ENCODE measurements at places on chromosomes 6 and 20.

DNA sequence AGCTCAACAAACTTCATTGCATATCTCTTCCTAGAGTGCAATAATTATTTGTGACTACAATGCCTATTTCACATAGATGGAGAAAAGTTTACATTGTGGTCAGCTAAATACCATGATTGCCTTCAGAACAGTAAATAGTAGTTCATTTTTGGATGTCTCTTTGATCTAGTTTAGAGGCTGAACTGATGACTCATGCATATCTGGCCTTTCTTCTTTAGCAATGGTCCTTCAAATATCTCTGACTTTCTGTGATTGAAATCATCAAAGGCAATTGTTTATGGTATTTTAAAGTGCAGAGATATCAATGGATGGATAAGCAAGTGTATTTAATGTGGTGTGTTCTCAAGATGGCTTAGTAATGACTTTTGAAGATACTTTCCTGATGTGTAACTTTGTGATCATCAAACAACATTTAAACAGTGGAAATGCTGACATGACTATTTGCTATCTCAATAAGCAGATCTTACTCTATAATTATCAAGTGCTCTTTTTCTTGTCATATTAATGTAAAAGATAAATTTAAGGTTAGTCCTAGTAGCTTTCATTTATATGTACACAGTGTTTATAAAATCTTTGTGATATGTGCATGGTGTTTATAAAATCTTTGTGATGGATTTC lies 523.7 kb upstream of the SLC35B3 start:
- no peak for DNase-seq

GRCh38 chr6:163985710-163986109 lies 571.2 kb downstream of the QKI start:
- no peak for DNase-seq

- no peak for DNase-seq
Measured at GRCh38 chr6:101351173-101351572, 42.3 kb upstream of the GRIK2 start.

DNA sequence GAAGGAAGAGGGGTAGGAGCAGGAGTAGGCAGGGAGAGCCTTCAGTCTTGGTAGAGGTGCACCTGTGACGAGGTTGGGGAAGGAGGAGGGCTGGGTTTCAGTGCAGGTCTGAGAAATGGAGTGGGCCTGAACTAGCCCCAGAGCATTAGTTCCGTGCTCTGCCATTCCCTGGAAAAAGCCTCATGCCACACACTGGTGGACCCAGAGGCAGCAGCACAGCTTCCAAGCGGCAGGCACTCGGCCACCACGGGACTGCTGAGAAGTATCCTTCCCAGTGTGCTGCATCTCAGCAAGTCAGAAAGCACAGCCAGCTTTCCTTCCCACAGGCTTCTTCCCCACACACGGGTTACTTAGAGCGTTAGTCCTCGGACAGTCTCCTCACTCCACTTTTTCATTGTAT lies 77.3 kb upstream of the KIF25 start:
- no peak for DNase-seq

- DNase-seq: no peak
Measured at GRCh38 chr6:167819576-167819975, 7.1 kb upstream of the AFDN start.

DNA sequence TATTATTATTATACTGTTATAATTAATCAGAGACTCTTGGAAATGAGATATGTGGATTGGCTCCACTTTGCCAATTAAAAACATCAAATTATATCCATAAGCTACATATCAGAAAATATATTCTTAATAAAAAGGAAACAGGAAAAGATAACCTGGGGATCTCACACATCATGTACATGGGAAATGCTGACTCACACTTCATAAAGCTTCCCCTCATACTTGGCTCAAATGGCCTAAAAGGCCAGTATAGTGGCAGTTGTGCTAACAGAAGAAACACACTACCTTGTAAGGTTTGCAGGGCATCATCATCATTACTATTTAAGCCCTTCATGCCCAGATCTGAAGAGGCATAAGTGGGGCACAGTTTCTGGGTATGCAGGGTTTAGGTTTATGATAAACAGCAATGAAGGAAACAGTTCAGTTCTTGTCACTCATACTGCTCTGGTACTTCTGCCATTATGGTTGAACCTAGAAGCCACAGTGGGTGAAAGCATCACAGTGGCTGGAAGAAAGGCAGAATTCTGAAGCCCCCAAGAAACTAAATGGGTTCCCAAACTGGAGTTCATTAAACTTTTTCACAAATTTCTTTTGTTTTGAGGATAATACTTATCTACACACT lies 60.6 kb downstream of the BTBD9 start:
- DNase-seq: no peak

DNA sequence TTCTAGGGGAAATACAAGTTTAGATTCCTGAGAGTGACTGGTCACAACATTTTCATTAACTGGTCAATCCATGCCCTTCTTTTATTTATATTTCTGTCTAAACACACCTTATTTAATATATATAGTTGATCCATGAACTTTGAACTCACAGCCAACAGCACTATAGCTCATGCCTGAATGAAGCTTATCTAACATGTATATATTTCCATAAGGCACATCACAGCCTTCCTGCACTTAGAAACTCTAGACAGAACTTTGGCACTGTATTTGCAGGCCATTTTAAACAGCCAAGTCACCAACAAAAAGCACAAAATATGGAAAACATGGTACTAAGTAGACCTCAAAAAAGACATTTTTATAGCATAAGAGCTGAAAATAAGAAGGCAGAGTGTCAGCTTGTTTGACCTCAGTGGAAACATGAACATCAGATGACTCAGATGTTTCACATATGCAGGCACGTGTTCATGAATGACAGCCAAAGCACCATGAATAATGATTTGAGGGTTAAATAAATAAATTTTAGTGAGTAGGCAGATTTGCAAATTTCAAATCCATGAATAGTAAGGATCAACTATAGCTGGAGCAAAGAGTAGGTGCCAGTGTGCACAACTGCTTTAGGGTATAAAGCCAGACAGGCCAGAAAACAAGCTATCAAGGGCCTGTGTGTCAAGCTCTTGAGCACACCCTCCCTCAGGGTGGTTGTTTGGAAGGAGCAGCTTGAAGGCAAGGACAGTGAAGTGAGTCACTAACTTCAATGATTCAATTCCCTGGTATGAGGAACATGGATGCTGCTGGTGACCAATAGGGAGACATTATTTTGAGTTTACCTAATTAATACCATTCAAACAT lies 88.9 kb upstream of the NT5E start:
- no peak for DNase-seq

DNA sequence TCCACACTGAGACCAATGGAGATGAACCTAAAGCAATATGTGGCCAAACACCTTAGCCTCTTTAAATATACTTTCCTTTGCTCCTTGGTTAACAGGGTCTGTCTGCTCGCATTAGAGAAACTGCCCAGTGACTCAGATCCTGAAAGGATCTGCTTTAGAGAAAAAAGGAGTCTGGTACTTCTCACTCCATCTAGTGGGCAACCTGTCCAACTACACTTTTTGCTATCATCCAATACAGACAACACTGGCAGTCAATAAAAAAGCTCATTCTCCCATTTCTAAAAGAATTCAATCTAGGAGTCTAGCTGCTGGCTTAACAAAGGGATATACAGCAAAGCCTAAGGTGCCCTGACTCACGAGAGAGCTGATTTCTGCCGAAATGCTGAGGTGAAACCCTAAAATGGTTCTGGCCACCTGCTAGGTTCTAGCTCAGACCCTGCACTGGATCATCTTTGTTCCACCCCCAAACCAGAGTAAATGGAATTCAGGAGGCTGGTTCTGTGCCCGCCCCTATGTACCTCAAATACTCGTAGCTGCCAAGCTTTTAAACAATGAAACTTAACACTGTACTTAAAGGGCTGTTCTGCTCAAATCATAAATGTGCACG lies 11.5 kb downstream of the GNL1 start:
- no peak for DNase-seq

DNA sequence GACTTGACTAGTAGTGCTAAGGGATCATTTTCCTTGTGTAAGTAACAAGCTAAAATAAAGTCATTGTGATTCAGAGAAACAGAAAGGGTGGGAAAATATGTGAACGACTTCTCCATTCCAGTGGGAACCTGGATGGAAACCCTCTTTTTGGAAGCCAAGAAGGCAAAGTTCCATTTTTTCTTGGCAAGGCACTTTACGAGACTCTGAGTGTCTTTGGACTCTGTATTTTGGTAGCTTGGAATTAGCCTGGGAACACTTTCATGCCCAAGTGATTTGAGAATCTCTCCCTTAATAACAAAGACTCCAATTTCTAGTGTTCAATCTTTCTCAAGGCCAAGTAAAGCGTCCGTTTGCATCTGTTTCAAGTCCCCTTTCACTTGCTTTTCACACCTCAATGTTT lies 100.5 kb upstream of the SASH1 start:
- DNase-seq: no peak

DNA sequence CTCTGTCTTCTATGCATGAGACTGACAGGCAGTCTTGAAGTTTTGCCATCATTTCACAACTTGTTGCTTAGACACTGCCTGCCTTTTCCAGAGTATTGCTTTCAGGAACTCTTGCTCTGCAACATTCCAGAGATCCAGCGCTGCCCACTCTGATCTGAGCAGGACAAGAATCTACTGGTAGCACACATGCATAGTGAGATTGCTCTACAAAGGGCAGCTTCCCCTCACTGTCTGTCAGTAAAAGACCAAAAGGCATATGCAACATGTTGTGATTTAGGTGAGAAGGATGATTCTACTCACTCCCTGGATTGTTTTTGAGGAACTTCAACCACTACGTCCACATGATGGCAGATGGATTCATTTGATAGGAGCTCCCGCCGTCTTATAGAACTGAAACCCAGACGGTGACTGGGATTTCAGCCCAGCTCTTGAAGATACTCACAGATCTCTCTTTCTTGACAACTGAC lies 259.1 kb downstream of the ARID1B start:
- DNase-seq: no peak

DNA sequence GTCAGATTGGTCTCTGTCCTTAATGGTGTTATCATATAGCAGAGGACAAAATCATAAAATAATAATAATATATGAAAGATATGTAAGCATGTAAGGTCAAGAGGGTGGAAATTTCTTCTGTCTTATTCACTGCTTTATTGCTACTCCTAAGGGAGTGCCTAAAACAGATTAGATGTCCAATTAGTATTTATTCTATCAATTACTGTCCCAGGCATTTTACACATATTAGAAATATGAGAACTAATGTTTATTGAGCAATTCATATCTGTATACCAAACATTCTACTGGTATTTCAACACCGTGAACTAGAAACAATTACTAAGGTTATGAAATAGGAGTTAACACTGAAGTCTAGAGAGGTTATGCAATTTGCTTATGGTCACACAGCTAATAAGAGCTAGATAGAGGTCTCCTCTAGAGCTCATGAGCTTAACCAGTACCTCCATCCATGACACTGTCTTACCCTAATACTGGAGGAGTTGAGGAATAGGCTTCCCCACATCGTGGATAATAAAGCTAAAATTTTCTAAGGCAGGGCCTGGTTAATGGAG lies 302.3 kb downstream of the PLCB1 start:
- DNase-seq: no peak

GRCh38 chr6:28005152-28005890 lies 48.3 kb downstream of the OR2B6 start:
- DNase-seq: no peak

- no peak for DNase-seq
Measured at GRCh38 chr6:161073930-161074329, 82.4 kb downstream of the MAP3K4 start.

DNA sequence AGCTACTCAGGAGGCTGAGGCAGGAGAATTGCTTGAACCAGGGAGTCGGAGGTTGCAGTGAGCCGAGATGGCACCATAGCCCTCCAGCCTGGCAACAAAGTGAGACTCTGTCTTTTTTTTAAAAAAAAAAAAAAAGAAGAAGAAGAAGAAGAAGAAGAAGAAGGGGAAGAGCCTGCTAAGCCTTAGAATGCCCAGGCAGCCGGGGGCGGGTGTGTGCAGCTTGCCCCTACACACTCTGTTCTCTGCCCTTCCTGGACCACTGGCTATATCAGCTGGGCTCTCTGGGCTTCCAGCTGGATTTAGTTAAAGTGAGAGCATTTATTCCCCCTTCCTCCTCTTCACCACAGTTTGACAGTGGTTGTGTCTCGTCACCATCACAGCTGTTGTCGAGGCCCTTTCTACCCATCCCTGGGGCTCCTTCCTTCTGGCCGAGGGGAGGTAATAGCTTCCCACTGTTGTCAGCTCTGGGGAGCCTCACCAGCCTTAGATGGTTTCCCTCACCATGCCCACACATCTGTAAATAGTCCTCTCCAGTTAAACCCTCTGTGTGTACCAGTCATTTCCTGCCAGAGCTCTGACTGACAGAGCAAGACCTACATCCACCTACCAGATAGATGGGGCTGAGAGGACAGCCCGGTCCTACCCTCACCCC lies 77.6 kb downstream of the TRERF1 start:
- DNase-seq: no peak

DNA sequence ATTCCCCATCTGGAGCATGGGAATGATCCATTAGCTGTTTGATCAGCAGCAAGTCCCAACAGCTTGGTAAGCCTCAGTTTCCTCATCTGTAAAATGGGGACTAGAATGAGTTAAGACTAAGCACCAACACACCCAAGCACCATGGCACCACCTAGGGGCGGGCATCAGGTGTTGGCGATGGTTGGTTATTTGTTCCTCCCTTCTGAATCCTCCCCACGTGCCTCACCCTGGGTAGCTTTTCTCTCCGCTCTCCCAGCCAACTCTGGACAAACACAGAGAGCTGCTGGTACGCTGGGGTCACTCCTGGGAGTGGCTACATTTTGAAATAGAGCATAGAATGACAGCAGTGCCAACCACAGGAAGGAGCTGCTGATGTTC lies 13.3 kb upstream of the ITPR3 start:
- DNase-seq: no peak

GRCh38 chr6:3282476-3283236 lies 23.9 kb downstream of the PSMG4 start:
- no peak for DNase-seq

GRCh38 chr6:26331218-26332073 lies 33.6 kb upstream of the BTN3A2 start:
- DNase-seq: peak; percentile 45

- DNase-seq: no peak
Measured at GRCh38 chr6:107740496-107741190, 83.5 kb downstream of the SCML4 start.

GRCh38 chr6:109351231-109352130 lies 30.8 kb downstream of the CD164 start:
- DNase-seq: no peak

DNA sequence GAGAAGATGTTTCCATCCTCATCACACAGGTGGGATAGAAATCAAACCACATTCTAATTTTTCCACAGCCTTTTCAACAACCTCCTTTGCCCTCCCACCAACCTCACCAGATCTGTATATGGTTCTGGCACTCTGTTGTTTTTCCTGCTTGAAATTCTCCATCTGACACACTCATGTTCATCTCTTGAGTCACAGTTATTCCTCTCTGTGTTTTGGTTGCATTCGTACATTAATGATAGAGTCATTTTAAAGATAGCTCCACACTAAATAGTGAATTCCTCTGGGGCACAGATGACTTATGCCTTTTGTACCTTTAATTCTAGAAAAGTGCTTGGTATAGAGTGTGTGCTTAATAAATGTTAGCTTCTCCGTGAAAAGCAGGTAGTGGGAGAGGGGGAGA lies 1.4 kb upstream of the GCLC start:
- no peak for DNase-seq

All from stimulated activated CD4-positive, alpha-beta T cell treated with anti-CD3 and anti-CD28 coated beads, Interleukin-1b, Interleukin-23, amount 100 ng/mL, for 4 hours (primary cell).